ENCODE measurements at places on chromosomes 3 and 15.

DNA sequence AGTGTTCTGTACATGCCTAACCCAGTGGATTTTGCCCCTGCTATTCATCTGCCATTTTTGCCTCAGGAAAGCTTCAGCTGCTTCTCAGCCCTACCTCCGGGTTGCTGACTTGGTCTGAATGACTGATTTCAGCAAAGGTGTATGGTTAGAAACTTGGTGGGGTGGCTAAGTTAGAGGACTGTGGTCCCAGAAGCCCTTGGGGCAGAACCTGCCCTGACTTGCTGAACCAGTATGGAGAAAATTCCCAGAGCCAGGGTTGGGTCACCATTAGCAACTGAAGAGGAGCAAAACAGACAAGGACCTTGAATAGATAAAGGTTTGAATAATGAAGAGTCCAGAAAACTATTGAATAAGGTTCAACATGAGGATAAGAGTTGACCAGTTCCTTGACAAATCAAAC is 6.1 kb upstream of the WWTR1 start:
- DNase-seq = no peak

DNA sequence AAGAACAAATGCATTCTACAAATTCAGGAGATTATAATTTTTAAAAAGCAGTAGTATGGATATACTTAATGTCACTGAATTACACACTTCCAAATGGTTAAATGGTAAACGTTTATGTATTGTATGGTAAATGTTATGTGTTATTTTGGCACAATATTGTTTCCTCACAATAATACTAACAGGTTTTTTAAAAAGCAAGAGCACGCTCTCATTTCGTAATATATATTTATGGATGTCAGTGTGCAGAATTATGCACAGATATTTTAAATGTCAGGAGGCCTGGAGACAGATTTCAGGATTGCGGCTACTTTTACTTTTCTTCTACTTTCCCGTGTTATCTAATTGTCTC is 533 bp downstream of the ZNF445 start:
- no peak for DNase-seq

DNA sequence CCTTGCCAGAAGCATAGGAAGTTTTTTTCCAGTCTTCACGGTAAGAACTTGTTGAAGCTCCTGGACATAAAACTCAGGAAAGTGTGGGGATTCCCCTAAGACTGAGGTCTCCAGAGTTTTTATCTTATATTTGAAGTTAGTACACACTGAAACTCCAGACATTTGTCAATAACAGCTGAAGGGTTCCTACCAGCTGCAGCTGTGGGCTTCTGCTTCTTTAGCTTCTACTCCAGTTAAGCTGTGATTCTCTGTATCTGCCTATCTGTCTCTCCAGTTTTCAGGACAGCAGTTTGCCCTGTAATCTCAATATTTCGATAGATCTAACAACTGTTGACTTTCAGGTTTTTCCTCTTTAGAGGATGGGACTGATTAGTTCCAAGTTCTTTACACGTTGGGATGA is 966.0 kb upstream of the SEMA6D start:
- DNase-seq = no peak

- no peak for DNase-seq
Measured at GRCh38 chr3:44248152-44248551, 6.5 kb downstream of the TOPAZ1 start.

- no peak for DNase-seq
Measured at GRCh38 chr15:42675021-42675420, 61.9 kb downstream of the CDAN1 start.

GRCh38 chr15:68417051-68417450 is 14.9 kb downstream of the ITGA11 start:
- DNase-seq = no peak

GRCh38 chr3:169871129-169871886 is 1.6 kb upstream of the LRRC31 start:
- DNase-seq = no peak

DNA sequence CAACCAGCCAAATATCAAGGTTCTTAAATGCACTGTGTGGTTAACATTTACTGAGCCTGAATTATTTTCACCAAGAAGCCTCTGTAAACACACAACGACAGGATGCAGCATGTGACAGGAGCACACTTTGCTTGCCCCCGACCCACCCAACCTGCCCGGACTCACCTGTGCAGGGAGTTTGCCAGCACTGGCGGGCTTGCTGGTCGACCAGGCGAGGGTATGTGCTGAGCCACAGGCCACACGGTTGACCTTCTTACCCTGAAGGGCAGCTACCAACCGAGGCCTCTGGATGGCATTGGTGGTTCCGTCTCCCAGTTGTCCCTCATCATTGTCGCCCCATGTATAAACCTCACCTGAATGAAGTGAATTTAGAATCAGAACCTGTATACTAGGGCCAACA is 25.7 kb upstream of the OCA2 start:
- no peak for DNase-seq

GRCh38 chr15:58064082-58064979 is 1.2 kb downstream of the ALDH1A2 start:
- DNase-seq = no peak

DNA sequence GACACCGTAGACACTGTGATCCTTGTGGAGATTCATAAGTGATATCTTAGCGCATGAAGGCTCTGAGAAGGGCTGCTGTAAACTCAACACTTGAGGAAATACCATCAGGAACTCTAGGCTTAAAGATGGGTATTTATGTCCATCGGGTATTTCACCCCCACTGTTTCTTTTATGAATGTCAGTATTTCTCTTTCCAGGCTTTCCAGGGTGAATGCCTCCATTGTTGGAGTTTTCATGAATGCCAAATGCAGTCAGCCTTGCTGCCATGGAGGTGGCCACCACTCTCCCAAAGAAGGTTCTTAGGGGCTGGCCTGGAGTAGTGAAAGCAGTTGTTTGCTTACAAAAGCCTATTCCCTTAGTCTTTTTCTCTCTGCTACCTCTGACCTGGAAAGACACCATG is 259.2 kb downstream of the SLCO3A1 start:
- no peak for DNase-seq

DNA sequence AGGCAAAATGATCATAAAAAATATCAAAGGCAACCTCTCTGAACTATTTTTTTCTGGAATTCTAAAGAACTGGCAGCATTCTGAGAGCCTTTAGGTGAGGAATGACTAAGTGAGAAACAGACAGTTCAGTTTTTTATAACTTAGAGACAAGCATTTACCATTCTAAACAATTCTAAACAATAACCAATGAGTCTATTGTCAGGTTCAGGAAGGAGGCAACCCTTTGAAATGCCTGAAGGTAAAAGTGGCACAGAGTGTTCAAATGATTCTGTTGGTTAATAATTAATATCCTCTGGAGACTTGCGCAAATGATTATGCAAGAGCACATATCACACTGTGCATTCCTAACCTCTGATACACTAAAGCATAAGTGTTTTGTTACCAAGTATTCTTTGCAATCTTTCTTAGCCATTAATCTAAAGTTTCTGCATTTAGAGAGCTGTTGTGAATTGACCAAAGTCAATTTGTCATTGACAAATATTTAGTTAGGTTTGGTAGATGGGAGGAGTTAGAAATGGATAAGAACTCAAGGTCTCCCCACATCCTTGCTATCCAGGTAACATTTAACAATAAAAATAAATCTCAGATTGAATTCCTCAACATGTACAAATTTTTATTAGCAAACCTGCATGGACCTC is 9.2 kb upstream of the TGFBR2 start:
- peak; percentile 91 for DNase-seq

DNA sequence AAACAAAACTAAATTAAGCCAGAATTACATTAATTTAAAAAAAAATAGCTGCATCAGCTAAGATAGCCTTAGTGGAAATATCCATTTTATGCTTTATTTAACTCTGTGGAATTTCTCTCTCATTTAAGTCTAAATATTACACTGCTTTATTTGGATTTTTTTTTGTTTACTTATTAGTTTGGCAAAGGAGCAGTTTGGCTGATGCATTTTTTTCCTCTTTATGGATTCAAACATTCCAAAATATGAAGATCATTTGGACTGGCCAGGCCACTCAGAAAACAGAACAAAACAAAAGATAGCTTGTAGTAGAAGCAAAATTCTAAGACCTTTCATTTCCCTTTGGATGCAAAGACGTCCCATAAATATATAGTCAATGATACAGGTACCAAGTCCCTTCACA is 707.3 kb upstream of the UBE2E2 start:
- no peak for DNase-seq

Measured in retinal pigment epithelial cell (primary cell).